Nephron progenitor cell (in vitro differentiated cells): ENCODE measurements at places on chromosomes 2 and 18.

DNA sequence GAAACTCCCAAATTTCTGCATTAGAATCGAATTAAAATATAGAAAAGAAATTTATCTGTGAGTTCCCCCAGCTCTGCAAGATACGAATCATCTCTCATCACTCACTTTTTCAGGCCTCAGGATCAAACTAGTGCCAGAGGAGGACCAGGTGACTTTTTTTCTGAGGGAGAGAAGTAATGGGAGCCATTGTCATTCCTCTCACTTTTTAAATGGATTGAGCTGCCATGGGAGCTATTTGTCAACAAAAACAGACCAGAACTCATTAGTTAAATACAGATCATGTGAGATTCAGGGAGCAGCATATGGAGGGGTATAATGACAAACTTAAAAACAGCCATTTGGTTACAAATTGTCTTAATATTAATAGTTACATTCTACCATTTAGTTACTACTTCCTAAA is 594.4 kb downstream of the DPP10 start:
- no peak for DNase-seq

DNA sequence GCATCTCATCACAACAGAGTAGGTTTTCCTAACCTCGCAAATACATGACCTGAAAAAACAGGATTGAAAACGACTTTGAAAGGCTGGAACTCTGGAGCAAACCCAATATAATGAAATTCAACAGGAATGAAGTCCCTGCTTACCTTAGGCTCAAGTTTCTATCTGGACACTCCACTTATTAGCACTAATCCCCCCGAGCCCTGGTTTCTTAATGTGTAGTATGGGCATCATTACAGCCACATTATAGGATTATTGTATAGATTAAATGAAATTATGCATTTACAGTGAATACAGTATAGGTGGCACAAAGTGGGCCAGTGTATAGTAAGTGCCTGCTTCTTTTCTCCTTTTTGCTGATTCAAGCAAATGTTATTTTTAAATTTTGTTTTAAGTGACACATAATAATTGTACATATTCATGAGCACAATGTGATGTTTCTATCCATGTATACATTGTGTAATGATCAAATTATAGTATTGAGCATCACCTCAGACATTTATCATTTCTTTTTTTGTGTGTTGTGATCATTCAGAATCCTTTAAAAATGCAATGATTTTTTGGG is 114.7 kb upstream of the THOC1 start:
- DNase-seq = no peak

- no peak for DNase-seq
Observed at GRCh38 chr2:237669628-237670392, 42.4 kb downstream of the LRRFIP1 start.

- no peak for DNase-seq
Observed at GRCh38 chr2:8886202-8886518, 48.7 kb upstream of the KIDINS220 start.

GRCh38 chr2:135130751-135131150 is 78.7 kb downstream of the RAB3GAP1 start:
- DNase-seq = no peak
